Stimulated activated CD8-positive, alpha-beta memory T cell treated with anti-CD3 and anti-CD28 coated beads, Interleukin-7, amount 100 ng/mL, for 24 hours (primary cell): ENCODE measurements at places on chromosomes 16 and 17.

- DNase-seq: no peak
Measured at GRCh38 chr17:39706921-39707337, 7.1 kb downstream of the ERBB2 start.

GRCh38 chr17:28338056-28338768, 2.7 kb downstream of the TNFAIP1 start:
- no peak for DNase-seq

- DNase-seq: no peak
Measured at GRCh38 chr17:73647301-73647695, 3.1 kb upstream of the SDK2 start.

DNA sequence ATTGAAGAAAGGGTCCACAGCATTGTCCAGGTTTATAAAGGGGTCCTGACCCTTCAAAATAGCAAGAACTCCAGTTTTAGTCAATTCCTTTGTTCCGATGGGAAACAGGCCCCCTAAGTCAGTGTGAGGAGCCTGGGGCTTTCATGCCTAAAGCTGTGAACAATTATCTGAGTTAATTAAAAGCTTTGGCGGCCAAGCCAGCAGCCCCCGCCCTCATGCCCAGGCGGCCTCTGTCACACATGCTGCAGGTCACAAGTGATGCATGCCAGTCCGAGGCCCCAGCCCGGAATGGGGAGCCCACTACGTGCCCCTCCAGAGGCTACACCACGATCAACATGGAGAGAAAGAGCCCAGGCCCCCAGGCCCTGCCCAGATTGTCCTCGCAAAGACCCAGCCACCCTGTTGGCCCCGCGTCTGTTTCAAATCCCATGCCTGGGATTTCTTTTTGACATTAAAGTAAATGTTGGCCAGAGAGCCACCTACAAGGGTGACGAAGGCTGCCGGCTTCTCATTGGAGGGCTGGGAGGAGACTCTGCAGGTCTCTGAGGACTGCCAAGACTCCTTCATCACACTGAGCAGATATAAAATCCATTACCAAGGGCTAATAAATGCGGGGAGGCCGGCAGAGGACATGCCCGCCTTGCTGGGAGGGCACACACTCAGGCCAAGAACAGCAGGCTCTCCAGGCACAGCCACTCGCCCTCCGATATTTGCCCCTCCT, 14.5 kb upstream of the PITPNM3 start:
- no peak for DNase-seq

- DNase-seq: no peak
Measured at GRCh38 chr17:9940841-9941240, 35.8 kb upstream of the RCVRN start.

- DNase-seq: no peak
Measured at GRCh38 chr17:8880466-8880865, 13.0 kb upstream of the PIK3R6 start.

DNA sequence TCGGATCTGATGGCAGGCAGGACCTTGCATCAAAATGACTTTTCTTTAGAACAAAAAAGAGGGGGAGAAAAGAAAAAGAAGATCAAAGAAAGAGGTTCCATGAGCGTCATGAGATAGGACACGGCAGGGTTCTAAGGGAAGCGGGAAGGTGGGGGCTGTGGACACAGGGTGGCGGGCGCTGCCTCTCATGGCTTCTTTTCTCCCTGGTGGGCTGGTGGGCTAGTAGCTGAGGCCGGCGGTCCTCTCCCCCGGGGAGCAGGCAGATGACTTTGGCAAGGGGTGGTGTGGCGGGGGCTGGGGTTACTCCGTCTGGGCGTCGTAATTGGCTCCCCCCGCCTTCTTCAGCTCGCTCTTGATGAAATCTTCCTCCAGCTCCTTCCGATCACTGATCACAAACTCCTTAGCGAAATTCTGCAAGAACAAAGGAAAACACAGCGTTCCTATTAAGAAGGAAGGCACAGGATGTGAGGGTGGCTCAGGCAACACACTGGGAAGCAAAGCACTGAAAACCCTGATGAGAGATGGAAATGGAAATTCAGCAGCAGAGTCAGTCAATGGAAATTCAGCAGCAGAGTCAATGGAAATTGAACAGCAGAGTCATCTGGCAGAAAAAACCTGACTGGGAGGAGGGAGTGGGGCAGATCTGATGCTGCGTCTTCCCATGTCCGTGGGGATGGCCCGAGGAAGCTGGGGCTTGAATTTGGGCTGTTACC, 51.2 kb downstream of the COTL1 start:
- DNase-seq: no peak

DNA sequence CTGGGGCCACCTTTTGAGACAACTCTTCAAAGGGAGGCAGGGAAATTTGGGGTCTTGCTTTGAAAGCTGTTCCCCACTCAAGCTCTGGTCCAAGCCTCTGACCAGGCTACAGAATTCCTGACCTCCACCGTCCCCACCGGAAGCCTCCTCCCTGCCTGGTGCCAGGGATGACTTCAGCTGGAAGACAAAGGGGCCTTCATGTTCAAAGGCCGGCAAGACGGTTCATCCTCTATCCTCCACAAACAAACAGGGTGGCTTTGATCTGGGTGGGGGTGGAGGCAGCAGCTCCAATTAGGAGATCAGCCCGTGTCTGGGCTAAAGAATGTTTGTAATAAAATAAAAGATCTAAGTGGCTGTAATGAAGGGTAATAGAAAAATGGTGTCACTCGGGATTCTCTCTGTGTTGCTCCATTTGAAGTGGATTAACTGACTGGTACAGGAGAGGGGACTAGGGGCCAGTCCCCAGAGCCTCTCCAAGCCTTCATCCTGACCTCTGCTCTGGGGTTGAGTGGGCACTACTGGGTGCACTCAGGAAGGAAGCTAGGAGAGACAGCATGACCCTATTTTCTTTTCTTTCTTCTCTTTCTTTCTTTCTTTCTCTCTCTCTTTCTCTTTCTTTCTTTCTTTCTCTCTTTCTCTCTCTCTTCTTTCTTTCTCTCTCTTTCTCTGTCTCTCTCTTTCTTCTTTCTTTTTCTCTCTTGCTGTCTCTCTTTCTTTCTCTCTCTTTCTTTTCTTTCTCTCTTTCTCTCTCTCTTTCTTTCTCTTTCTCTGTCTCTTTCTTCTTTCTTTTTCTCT, 27.5 kb upstream of the NKD1 start:
- DNase-seq: no peak

DNA sequence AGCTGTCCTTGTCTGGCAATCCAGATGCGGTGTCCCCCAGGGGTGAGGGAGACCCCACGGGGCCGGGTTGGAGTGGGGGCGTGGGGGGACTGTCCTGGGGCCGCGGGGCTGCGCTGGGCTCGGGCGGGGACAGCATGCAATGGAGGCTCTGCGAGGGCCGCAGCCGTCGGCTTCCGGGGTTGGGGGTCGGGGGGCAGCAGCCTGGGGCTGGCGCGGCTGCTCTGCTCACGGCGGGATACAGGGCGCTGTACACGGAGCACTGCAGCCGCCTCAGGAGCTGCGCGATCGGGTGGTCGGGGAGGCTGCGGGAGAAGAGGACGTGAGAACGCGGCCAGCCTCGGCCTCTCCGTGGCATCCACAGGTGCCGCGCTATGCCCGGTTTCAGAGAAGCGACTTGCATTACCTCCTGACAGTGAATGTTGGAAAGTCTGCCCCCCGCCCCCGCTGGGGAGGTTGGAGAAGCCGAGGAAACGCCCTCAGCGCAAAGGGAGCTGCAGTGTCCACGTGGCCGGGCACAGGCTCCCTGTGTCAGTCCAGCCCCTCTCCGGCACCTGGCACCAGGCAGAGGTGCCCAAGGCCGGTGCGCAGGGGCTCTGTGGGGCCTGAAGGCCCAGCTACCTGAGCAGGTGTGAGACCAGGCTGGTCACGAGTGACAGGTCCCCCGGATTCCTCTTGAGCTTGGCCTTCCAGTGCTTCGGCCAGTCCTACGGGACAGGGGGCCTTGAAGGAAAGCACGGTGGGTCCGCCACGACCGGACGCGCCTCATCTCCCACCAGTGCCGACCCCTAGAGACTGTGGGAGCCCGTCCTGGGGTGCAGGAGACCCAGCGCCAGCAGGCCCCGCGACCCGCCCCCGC, 9.4 kb upstream of the SPATA2L start:
- DNase-seq: no peak
